ENCODE measurements at places on chromosomes 2 and 18. TPM values are rescaled to one million over a fixed set of nuclear protein-coding genes. Genes with fewer than 3 reads are reported as not detected.

The HMSD gene
- polyA plus RNA-seq, result 1.8 TPM

The FEV gene
- not detected for polyA plus RNA-seq

DNA sequence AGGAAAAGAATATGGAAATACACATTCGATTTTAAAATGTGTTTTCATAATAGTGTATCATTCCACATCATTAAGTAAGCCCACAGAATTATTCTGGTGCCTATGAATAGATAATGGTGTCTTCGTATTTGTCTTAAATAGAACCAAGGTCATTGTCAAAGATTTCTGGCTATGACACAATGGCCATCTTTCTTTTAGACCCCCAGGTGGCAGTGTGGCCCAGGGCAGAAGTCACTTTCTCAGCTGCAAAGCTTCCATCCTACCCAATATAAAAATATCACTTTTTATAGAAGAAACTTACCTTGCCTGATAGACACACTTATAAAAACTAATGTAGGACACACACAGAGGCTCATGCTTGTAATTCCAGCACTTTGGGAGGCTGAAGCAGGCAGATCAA is 57.5 kb downstream of the ZRANB3 start:
- no peak for DNase-seq

DNA sequence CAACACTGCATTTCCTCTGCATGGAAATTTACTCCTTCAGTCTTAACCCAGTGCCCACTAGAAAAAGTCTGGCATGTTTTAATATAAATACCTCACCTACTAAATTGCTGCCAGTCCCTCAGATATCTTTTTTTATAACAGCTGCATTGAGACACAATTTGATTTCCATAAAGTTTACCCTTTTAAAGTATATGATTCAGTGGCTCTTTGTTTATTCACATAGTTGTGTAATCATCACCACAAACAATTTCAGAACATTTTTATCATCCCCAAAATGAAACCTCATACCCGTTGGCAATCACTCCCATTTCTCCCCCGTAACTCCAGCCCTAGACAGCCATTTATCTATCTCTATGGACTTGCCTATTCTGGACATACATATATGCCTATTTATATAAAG is 17.0 kb upstream of the FRZB start:
- DNase-seq, result no peak

DNA sequence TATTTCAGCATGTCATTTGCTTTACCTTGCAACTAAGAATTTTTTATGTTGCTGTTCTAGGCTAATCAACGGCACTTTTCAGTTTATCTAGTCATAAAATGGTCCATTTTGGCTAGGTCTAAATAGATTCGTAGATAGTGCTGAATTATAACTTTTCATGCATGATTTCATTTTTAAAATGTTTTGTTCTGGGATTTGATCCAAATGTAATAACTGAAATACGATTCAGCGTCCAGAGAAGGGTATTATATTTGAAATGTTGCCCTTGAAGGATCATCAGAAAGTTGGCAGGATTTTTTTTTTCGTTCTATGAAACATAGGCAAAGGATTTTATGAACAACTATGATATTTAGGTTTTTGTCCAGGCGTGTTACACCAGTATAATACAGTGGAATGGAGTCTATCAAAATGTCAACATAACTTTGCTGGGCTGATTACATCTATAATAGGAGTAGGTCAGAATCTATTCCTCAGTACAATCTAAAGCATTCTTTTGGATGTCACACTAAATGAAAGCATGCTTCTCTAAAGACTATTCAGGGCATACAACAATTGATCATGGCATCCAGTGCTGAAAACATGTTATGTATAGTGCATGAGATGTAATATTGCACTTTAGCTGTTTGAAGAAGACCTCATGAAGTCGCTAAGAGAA is 24.8 kb downstream of the TTC27 start:
- no peak for DNase-seq

- DNase-seq, result no peak
These were observed 344.3 kb downstream of the EIPR1 start for GRCh38 chr2:3033315-3033714.

- no peak for DNase-seq
These were observed 10.5 kb downstream of the SCYGR4 start for GRCh38 chr2:227627769-227628168.

DNA sequence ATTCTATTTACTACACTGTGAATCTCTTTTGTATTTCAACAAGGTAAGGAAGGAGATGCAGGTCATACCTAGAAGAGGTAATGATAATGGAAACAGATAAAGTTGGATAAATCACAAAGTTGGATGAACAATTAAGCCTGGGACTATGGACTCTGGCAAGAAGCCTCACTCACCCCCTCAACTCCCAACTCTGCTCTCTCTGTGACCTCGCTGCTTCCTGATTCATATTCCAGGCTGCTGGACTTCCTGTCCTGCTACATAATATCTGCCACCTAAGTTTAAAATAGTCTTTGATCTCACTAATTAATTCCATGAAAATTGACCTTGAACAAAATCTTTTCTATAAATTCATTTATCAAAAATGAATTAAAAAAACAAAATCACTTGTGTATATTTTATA is 215.3 kb downstream of the CALCRL start:
- no peak for DNase-seq

GRCh38 chr2:114192362-114192761 is 250.1 kb upstream of the DPP10 start:
- DNase-seq, result no peak

- no peak for DNase-seq
These were observed 209.7 kb upstream of the COPS8 start for GRCh38 chr2:236875906-236876505.

- DNase-seq, result no peak
These were observed 21.0 kb downstream of the KDSR start for GRCh38 chr18:63346031-63346430.
